Activated B cell treated with CpG ODN at 0.5 μM for 24 hours (primary cell): ENCODE measurements at places on chromosomes 11 and 22. TPM values are rescaled to one million over a fixed set of nuclear protein-coding genes. Genes with fewer than 3 reads are reported as not detected.

PTPRCAP gene
- 328 and 347 TPM in 2 replicates for total RNA-seq

TYR gene
- not detected in 2 replicates for total RNA-seq

DNA sequence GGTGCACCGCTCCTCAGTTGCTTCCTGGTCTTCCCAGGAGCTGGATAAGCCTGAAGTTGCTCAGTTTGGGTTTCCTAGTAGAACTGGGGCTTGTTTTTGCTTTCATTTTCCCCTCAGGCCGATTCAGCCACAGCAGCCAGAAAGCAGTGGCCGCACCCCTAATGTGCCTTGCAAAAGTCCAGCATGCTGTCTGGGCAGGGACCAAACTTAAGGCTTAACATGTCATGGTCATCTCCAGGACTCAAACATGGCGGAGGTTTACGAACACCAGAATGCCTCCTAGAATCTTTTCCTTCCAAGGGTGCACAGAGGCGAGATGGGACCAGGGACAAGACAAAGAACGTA lies 2.5 kb downstream of the GNG3 start:
- no peak for DNase-seq

DNA sequence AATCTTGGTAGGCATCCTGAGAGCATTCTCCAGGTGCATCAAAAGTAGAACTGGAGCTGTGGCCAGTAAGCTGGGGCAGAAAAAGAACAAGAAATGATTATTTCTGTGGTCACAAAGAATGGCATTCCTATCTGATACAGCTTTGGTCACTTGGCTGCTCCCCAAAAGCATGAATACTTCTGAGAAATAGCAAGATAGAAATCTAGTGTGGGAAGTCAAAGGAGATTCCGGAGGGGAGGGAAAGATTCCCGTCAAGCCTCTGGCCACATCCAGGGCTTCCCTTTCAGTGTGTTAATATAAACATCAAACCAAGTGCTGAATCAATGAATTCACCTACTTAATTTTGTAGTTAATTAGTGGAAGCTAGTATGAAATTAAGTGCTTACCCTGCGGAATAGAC lies 1185.4 kb downstream of the LRRC4C start:
- no peak for DNase-seq

- no peak for DNase-seq
Measured at GRCh38 chr11:68748061-68748460, 3.3 kb downstream of the TESMIN start.
